ENCODE measurements at places on chromosomes 5 and 9.

DNA sequence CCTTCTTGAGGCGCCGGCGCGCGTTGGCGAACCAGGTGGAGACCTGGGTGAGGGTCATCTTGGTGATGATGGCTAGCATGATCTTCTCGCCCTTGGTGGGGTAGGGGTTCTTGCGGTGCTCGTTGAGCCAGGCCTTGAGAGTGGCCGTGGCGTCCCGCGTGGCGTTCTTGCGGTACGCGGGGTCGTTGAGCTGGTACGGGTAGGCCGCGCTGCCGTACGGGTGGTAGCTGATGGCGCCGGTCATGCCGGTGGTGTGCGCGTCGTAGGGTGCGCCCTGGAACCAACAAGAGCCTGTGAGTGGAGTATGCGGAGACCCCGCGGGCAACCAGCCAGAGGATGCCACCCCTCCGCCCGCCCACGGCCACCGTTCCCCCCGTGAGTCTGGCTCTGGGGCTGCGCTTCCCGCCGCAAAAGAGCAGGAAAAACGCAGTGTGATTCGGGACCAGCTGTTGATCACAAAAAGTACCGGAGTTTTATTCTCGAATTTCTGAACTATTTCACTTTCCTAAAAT, 1.9 kb downstream of the IRX2 start:
- no peak for DNase-seq

GRCh38 chr9:99026956-99027298, 78.0 kb upstream of the TGFBR1 start:
- DNase-seq: no peak

DNA sequence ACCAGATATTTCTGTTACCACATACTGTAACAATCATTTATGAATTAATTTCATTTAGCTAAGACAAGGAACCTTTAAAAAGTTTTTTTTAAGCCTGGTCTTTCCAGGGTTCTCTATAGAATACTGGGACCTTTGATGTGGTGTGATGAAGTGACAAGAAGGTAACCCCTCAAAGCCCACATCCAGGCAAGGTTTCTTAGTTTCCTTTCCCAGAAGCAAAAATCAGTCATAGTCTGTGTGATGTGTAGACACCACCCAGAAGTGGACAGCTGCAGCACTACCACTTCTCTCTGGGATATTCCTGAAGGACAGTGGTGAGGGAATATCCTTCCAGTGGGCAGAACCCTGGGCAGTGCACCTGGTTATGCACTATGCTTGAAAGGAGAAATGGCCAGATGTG, 115.6 kb downstream of the TTC39B start:
- DNase-seq: peak; percentile 39

DNA sequence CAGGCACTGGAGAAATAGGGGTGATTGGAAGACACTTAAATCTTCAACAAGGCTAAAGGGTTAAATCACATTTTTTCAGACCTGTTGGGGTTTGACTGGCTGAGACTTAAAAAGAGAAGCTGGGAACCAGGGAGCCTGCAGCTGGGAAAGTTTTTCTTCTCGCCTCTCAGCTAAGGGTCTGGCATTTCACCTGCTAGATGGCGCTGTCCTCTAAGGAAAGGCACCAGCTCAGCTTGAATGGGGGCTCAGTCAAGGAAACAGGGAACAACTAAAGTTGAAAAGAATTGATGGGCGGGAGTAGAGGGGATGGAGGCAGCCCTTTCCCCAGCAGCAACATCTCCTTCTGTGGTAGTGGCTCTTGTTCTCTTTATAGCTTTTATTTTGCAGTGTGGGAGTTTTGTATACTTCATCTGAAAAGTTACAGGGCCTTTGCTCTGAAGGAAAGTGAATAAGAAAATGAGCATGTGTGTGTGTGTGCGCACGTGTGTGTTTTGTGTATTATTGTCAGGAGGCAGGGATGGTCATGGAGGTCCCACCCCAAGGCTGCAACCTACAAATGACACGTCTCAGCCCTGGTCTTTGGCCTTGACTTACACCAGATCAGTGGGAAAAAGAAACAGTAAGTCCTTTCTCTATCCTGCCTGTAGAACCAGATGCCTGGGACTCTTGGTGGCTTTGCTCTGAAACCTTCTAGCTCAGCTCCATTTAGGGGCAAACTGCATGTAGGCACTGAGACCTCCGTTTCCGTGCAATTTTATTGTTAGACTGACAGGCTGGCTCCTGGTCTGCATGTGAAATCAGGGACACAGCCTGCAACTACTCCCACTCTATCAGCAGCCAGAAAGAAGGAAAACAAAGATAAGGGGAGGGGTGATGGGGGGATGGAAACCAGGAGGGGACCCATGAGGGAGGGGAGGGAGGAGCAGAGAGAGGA, 316.2 kb upstream of the CLINT1 start:
- DNase-seq: peak; percentile 68

DNA sequence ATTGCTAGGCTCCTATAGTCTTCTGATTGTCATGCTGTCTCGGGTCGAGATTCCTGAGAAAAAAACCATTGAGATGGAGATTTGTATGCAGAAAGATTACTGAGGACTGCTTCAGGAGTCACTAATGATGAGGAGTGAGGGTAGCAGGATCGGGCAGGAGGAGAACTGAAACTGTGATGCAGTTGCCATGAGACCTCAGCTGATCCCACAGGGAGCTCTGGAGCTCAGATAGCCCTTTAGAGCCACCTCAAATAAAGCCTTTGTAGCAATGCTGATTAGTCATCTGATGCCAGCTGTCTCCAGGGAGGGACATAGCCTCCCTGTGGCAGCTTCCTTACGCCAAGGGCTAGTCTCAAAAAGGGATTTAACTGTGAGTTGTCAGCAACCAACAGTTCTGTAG, 256.9 kb downstream of the DMAC1 start:
- no peak for DNase-seq

All from activated naive CD4-positive, alpha-beta T cell treated with anti-CD3 and anti-CD28 coated beads, Interleukin-2, amount 10 ng/mL, durations not matched to agents 7 days and 5 days (primary cell).